ENCODE measurements at places on chromosomes 2 and 18.

DNA sequence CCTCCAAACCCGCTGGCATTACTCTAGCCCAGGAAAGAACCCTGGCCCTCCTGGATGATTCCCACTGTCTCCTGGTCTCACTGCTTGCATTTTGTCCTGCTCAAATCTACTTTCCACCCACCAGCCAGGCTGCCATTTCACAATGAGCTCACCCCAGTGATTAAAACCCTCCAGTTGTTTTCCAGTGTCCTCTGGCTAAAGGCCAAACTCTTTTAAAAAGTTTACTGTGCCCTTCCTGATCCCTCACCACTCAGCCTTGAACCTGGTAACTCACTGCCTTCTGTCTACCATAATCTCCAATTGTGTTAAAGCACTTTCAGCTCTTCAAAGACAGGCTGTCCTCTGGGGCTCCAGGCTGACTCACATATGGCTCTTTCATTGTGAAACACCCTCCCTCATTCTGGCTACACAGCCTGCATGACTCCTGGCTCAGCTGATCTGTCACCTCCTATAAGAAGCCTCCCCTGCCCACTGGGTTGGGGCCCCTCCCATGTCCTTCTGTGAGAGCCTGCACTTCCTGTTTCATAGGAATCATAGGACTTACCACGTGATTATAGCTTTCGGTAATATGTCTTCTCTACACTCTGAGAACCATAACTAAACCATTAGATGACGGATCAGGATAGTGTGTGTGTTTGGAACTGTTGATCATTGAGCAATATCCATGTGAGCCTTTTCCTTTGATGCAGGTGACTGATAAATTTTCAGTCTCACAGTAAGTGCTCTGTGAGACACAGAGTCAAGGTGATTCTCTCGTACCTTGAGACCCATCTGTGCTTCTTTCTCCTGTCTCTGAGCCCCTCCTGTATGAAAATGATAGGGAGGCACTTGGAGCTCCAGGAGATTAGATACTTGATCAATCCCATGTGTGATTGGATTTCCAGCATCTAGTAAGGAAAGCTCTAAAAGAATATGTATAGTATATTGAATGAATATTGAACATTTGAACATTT lies 590.8 kb upstream of the ID2 start:
- DNase-seq: no peak

- peak; percentile 13 for DNase-seq
Measured at GRCh38 chr2:238269741-238270140, 18.7 kb downstream of the PER2 start.

GRCh38 chr2:174846218-174846617 lies 81.9 kb upstream of the CHRNA1 start:
- no peak for DNase-seq

GRCh38 chr2:189086710-189087109 lies 92.9 kb downstream of the COL5A2 start:
- DNase-seq: no peak

- DNase-seq: no peak
Measured at GRCh38 chr18:76951456-76952247, 129.3 kb downstream of the ZNF236 start.

DNA sequence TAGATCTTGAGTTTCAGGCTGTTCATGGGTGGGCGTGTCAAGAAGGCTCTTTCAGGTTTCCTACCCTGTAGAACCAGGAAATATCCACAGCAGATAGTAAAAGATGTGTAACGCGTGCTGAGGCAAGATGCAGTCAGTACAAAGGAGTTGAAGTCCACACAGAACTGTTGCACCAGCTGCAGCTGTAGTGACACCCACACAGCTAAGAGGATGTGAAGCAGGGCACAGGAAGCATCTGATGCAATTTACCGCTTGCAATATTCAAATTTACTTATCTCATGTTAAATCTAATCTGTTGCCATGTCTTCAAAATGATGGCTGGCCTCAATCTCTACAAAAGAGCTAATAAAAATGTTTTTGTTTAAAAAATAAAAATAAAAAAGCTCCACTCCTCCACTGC lies 132.8 kb downstream of the ARHGAP15 start:
- no peak for DNase-seq

GRCh38 chr2:75604484-75604883 lies 42.1 kb upstream of the MRPL19 start:
- no peak for DNase-seq

GRCh38 chr2:62482558-62483352 lies 23.2 kb downstream of the TMEM17 start:
- no peak for DNase-seq

GRCh38 chr2:80475970-80476369 lies 171.4 kb upstream of the LRRTM1 start:
- no peak for DNase-seq

- no peak for DNase-seq
Measured at GRCh38 chr2:179837408-179837807, 24.0 kb downstream of the ZNF385B start.

DNA sequence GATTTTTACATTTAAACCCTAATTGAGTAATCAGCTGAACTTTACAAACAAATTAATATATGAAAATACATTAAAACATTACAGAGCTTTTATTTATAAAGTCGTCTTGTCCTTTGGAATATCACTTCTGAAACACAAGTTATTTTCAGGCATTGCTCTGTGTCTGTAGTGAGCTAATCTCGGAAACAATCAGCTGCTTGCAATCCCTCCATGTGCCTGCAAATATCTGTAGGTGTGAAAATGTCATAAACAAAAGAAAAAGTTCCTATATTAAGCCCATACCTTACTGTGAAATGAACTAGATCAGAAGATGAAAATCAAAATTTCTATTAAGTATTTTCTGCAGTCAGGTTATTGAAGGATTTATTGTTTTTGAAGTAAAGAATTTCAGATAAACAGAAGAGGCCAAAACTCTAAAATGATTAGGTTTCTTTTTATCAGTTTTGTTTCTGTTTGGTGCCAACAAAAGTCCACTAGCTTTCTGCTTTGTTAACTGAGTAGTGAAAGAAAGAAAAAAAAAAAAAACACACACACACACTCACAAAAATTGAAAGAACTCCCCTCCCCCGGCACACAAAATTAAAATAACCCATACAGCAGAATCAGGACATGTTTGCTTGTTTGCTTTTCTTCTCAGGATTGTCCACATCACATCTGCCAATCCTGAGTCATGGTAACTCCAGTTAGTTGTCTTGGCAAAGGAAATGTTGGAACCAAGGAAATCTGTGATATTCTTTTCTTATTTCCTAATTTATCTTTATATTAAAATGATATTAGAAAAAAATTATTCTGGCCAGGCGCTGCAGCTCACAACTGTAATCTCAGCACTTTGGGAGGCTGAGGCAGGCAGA lies 627.0 kb upstream of the SLC39A10 start:
- DNase-seq: no peak

DNA sequence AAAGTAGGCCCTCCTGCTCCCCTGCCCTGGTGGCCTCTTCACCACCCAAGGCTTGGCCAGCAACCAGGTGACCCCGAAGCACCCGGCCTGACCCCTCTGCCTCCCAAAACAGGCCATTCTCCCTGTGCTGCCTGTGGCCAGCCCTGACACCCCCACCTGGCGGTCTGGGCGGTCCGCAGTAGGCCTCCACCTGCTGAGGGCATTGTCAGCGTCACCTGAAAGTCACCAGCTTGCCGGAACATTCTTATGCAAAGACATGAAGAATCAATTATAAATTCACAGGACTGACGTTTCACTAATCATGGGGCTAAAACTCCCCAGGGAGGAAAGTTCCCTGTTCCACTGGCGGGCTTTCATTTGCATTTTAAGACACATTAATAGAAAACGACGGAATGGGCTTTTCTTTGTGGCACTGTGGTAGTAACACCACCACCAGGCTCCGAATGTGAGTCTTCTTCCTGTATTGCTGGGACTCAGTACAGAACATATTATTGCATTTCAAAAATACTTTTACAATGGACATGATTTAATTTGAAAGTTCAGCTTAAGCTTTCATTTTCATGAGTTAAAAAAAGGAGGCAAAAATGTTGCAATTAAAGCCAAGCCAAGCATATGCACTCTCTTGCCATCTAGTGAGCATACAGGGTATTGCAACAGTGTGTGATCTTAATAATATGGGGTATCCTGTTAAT lies 57.4 kb downstream of the ADI1 start:
- peak; percentile 64 for DNase-seq

GRCh38 chr2:186664385-186665043 lies 29.3 kb upstream of the FAM171B start:
- no peak for DNase-seq

DNA sequence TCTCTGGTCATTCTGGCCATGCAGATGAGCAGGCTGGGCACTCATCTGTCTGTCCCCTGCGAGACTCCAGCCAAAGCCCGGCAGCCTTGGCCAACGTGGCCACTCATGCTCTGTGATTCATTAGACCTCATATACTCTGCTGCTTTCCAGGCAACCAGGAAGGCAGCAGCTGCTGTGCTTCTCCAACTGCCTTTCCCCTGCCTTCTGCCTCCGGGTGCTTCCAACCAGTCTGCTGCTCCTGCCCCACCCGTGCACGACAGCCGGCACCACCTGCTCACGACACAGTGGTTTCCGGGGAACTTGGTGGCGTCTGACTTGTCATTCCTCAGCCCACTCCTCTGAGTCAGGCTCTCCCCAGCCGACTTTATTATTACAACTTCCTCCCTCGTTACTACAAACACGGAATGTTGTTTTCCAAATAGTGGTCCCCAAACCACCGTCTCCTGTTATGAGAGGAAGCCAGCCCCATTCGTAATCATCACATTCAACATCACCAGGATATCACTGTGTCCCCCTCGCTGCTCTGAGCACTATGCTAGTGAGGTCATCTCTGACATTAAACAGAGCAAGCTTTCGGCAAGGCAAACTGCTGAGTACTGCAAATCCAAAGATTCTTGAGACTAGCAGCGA lies 392.4 kb downstream of the ALK start:
- DNase-seq: no peak

DNA sequence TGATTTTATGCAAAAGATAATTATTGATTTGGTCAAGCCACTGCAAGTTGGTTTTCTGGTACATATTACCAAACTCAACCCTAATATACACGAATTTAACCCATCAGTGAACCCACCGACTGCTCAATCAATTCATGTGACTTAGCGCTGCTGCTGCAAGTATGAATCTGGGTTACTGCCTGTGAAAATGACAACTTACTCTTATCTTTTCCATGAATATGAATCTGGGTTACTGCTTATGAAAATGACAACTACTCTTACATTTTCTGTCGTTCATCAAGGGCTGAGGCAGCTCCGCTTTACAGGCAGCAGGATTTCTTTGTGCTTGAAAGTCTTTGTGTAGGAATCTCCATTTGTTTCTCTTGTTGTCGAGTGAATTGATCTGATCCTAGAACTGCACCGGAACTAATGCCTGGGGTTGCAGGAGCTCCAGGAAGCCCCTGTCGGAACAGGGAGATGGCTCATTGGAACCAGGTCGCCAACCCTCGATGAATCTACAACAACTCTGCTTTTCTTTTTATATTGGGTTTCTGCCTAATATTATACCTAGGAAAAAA lies 22.1 kb upstream of the ALKAL2 start:
- no peak for DNase-seq

DNA sequence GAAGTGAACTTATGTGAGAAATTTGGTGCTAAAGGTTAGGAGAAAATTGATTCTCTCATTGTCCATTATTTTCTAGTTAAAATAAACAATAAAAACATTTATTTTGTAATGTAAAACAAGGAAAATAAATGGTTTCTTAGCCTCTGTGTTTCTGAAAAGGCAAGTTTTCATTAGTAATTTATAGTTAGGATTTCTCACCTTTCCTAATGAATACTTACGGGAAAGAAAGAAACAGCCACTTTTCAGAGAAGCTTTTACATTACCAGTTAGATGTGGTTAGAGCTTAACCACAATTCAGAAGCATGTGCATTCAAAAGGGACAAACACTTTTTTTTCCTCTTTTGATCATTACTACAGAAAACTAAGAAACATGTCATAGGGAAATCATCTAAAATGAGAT lies 18.8 kb downstream of the NEMP2 start:
- DNase-seq: no peak

DNA sequence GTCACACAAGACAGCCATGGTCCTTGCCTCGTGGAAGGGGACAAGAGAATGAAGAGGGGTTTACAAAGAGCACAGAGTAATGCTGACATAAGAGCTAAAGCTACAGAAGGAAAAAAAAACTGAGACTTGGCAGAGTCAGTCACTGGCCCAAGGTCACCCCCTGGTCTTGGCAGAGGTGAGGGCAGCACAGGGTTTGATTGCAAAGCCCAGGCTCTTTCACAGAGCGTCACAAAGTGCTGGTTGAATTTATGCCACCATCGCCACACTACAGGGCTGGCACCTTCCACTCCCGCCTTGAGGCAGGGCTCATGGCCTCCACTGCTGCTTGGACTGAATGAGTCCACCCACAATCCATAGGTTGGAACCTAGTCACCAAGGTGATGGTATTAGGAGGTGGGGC lies 190.2 kb downstream of the INHBB start:
- no peak for DNase-seq

- peak; percentile 67 for DNase-seq
Measured at GRCh38 chr2:207164006-207164831, 1.5 kb downstream of the KLF7 start.

GRCh38 chr2:109377976-109378375 lies 235.8 kb downstream of the SEPTIN10 start:
- DNase-seq: no peak

DNA sequence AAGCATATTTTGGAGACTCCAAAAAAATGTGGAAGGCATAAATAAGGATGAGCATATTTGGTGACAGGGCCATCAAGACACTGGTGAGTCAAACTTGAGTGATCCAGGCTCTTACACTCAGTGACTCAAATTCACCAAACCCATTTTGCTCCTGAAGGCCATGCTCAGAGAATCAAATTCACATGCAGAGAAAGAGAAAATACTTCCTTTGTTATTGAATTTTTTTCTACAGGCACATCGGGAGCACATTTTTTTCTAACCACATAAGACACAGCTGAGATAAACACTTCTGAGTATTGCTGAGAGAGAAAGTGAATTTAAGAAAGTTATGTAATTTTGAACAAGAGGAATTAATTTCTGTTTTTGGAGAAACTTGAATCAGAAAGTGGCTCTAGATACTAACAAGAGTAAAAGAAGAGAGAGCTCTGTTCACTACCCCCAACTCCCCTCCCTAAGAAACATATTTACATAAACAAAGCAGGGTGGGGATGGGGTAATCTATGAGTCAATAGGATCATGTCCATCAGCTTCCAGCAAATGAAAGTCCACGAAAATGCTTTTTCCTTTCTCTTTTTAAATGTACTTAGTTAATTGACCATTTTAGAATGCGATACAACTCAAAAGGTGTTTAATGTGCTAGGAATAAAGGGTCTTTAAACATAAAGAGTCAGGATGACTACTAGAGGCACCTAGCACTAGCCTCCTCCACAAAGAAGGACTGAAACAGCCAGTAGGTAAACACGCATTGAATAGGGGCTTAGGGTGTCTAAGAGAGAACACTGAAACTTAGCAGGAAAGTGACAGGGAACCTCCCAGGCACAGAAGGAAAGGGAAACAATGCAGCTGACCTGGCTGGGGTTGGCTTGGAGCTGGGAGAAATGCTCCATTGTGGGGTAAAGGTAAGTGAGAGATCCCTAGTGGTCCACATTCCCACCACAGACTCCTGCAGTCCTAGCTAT lies 152.3 kb downstream of the KCNE4 start:
- DNase-seq: no peak

DNA sequence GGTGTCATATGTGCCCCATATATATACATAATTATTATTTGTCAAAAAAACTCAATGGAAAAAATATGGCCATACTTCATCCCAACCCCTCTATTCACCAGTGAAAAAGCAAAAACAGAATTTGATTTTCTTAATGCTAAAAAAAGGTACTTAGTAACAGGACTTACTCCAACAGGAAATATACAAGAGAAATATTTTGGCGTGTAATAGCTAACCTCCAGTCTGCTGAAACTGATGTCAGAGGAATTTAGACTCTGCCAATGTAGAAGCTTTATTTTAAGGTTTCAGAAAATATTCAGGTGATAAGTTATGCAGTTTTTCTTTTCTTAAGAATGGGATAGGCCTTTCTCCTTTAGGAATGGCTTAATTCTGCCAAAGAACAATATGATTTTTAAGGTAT lies 72.6 kb downstream of the TMEFF2 start:
- no peak for DNase-seq

Data from left lung (tissue), 14 donors.